GOT3 (cell line): ENCODE measurements at places on chromosomes 7 and 10.
A peak's percentile ranks its signal among the peaks of the same experiment; 100 is the strongest.

GRCh38 chr7:102320601-102321350 lies 34.1 kb downstream of the SH2B2 start:
- DNase-seq: no peak

- DNase-seq: no peak
These were observed 23.5 kb downstream of the NPFFR1 start for GRCh38 chr10:70260259-70260658.

DNA sequence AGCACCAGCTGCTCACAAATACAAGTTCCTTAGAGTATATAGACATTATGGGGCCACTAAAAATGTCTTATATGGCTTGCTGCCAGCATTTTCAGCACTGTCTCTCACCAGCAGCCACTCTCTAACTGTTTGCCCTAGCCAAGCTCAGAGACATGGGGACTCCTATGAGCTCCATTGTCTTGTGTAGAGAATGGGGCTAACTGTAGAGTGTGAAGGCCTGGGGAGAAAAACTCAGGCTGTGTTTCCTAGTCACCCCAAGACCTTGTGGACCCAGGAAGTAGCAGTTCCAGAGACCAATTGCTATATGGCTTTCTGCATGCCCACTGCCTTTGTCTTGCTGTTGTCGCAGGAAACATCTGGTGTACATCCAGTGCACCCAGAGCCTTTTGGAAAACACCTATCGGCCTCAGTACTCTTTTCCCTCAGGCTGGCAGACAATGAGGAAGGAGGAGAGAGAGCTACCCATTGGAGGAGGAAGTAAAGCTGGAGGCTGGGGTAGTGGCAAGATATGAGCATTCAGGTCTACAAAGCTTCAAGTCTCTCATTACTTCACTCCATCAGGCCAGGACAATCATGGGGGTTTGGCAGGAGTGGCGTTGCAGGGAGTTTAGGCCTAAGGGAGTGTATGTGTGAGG lies 28.4 kb downstream of the ENTPD1 start:
- DNase-seq: no peak

DNA sequence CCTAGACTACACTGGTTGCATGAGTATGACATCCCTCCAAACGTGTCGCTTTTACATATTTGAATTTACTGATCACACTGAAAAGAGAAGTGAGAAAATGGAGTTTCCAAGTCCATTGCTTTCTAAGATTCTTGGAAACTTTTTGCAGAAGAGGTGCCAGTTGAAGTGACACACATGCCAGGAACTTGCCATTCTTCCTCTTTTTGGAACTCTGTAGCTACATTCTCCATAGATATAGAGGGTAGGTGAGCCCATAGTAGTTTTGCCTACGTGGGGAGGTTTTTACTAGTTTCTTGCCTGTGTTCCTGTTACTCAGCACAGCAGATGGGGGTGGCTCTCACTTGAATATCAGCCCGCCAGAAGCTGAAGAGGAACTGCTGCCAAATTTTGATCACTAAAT lies 286.6 kb upstream of the NRP1 start:
- DNase-seq: no peak

- DNase-seq: no peak
These were observed 447.1 kb upstream of the MKI67 start for GRCh38 chr10:128573281-128573845.

GRCh38 chr10:3312403-3312940 lies 139.9 kb upstream of the PITRM1 start:
- no peak for DNase-seq

DNA sequence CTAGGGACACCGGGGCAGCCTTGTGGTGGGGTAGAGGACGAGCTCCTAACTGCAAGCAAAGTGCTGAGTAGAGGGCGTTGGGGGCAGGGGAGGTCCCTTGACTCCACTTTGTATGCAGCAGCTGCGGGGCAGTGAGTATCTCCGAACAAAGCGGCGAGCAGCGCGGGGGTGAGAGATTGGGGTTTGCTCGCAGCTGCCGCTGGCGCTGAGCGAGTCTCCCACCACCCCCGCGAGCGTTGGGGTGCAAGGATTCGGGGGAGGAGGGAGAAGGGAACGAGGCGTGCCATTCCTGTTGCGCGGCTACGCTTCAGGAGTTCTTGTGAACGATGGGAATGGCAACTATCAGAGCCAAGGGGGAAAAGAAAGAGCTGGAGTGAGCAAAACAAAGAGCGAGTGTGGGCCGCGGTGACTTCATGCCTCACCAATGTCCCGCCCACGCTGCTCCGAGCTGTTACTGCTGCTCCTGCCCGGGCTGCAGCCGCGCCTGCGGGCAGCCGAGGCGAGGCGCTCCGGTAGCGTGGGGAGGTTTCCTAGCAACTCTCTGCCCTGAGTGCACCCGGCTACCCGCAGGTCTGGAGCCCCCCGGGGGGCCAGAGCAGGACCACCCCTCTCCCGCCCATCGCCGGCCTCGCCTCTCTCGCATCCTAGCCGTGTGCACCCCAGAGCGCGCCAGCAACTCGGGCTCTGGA lies at the start of gene ITGB8:
Gene ITGB8, plus strand, starts transcription at position 662 of the 689 bp plus-strand sequence. CDS start 907 bp downstream, outside the sequence.
- peak; percentile 93 for DNase-seq

DNA sequence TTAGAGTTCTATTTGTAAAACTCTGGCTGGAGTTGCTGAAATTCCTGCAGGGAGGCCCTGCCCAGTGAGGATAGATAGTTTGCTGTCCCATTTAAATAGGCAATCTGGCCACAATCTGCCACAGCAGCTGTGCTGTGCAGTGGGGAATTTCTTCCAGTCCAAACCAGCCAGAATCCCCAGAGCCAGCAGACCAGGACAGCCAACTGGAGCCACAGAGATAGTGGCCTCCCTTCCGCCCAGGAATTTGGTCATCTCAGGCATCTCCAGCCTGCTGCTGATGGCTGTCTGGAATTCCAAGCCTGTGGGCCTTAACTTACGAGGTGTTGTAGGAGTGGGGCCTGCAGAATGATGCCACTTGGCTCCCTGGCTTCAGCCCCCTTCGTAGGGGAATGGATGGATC lies 643.4 kb downstream of the DNAJB9 start:
- DNase-seq: no peak

DNA sequence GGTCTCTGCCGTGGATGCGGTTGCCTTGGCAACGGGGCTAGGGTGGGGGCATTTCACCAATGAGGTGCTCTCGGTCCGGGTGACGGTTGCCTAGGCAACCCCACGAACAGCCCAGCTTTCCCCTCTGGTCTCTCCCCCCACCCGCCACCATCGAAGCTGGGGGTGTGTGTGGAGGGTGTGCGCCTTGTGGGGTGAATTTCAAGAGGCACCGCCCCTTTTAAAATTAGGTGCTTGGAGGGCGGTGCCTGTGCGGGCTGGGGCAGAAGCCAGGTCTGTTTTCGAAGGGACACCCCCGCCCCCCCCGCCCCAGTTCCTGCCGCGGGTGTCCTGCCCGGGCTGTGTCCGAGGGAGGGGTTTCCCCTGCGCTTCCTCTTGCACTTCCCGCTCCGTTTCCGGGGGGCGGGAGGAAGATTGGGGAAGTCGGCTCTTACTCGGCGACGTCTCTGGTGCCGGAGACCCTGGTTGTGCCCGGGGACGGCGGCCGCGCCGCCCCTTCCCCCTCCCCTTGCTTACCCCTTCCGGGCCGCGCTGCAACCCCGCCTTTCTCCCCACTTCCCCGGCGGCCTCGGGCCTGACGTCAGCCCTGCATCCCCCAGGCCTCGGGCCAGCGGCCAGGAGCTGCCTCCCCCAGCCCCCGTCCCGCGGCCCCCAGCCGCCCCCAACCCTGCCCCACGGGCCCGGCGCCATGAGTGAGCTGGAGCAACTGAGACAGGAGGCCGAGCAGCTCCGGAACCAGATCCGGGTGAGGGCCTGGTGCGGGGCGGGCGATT lies 2.2 kb downstream of the GNB2 start:
- DNase-seq: no peak

- no peak for DNase-seq
These were observed 415.0 kb downstream of the PARD3 start for GRCh38 chr10:34400075-34400474.

DNA sequence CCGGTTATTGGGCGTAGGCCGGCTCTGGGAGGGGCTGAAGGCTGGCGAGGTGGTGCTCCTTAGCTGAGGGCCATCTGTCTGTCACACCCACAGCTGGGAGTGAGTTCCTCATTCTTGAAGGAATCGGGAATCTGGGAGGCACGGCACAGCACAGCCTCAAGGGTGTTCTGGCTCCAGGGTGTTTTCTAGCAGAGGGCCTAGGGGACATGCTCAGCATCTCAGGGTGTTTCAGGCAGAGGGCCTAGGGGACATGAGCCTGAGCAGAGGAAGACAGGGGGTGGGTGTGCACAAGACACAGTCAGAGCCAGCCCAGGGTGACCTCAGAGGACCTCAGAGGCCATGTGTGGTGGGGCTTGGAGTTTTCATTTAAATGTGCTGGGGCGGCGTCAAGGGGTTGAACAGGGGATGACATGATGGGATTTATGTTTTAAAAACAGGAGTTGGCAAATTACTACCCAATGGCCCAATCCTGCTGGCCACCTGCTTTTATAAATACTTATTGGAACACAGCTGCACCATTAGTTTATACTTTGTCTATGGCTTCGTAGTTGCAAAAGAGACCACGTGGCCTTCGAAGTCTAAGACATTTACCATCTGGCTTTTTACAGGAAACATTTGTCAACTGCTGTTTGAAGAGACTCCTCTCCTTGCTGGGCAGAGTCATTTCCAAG lies 121.6 kb downstream of the PRKAG2 start:
- no peak for DNase-seq

DNA sequence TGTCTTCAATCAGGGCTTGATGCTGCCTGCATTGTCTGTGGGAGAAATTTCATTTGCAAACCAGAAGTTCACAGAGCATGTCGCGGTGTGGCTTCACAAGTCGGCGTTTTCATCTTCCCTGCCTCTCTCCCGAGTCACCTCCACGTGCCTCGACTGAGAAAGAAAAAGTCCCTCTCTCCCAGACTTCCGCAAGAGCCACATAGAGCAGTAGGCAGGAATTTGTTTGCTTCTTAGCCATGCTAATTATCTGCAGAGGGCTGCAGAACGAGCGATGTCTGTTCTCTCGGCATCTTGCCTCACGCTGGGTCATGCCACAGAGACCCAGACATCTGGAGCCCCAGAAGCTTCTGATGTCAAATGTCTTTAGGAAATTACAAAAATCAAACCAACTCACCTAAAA lies 272.2 kb downstream of the TCF7L2 start:
- DNase-seq: no peak

- DNase-seq: no peak
These were observed 40.5 kb downstream of the C1QL3 start for GRCh38 chr10:16481052-16481728.

DNA sequence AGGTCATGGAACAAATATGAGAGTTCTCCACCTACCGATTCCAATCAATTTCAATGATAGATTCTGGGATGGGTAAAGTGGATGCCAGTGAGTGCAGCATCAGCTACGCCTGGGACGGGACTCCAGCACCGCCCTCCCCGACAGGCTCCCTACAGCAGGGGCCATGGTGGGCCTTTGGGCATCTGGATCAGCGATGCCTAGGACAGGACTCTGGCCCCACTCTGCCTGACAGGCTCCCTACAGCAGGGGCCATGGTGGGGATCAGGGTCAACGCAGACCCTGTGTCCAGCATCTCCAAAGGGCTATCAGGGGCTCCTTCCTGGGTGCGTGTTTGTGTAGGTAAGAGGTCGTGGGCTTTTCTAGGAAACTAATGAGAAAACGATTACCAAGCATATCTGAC lies 111.2 kb upstream of the TCERG1L start:
- no peak for DNase-seq

DNA sequence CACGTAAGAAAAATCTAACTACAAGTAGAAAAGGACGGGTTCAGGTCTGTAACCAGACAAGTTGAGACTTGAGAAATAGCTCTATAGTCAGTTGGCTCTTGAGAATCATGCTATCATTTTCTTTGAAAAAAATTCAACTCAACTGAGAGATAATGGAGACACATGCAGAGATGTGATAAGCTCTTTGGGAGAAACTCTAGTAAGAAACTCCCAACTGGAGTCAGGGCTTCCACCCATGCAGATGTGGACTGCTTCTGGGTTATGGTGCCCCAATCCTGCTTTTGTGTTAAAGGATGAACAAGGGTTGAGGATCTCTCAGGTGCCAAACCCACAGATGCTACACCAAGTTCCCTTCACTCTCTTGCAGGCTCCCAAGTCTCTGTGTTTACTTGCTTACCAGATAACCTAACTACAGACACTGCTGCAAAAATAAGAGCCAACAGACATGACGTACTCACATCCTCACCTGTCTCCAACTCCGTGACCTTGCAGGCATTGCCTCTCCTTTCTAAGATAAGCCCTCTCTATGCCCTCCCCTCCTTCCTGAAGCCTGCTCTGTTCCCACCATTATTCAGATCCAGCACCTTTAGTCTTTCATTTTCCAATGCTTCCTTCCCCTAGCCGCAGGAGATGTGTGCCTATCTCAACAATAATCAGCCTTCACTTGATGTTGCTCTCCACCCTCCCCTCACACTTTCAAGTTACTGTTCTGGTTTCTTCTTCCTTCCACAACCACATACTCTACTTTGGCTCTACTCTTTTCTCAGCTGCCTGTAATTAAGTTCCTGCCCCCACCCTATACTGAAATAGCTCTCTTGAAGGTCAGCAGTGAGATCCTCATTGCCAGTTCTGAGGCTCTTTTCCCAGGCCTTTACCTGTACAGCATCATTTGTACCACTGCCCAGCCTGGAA lies 130.0 kb downstream of the ICA1 start:
- no peak for DNase-seq

DNA sequence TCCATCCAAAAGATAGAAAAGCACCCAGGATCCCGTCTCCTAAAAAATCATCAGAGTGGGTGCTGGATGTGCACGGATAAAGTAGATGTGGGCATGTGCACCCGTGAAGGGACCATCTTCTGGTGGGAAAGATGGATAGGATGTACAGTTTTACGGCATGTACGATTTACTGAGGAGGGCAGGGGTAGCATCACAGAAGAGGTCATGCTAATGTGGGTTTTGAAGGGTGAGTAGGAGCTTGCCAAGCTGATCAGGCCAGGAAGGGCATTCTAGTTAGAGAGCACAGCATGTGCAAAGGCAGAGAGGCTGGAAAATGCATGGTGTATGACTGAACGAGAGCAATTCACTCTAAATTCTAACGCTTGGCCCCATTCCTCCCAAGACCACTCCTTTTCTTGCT lies 7.8 kb upstream of the CRHR2 start:
- DNase-seq: no peak

DNA sequence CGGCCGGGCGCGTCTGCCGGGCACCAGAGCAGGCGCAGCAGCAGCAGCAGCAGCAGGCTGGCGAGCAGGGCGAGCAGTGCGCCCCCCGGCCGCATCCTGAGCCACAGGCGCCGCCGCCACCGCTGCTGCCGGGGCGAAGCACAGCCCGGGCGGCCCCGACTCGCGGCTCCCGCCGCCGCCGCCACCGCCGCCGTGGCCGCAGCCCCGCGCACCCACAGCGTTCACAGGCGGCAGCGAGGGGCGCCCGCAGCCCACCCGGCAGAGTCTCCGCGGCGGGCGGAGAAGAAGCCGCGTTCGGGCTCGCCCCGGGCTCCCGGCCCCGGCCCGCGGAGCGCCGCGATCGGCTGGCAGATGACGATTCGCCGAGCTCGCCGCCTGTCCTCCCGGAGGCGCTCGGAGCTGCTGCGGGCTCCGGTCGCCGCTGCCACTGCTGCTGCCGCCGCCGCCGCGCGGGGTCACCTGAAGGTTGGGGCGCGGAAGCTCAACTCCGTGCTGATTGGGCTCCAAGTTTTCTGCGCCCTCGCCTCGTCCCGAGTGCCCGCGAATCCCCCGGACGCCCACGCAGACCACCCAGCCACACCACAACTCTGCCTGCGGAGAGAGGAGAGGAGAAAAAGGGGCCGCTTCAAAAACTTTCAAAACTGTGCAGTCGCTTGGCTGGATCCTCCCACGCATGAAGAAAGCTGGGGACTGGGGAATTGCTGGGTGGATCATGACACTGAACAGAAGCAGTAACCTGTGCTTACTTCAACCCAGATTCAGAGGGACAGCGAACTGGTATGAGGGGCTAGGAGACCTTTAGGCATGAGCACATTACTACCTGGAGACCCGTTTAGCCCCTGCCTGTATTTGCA lies at the start of gene ST8SIA6:
Gene ST8SIA6, minus strand, starts transcription at position 435 of the 854 bp plus-strand sequence. Its CDS starts 340 bp downstream, at position 95.
- DNase-seq: no peak
